Stimulated activated CD4-positive, alpha-beta T cell treated with anti-CD3 and anti-CD28 coated beads, Interleukin-1b, Interleukin-23, amount 100 ng/mL, for 24 hours (primary cell): ENCODE measurements at places on chromosomes 3 and 15.

- DNase-seq: no peak
These were observed 75.0 kb downstream of the TTBK2 start for GRCh38 chr15:42845581-42845980.

DNA sequence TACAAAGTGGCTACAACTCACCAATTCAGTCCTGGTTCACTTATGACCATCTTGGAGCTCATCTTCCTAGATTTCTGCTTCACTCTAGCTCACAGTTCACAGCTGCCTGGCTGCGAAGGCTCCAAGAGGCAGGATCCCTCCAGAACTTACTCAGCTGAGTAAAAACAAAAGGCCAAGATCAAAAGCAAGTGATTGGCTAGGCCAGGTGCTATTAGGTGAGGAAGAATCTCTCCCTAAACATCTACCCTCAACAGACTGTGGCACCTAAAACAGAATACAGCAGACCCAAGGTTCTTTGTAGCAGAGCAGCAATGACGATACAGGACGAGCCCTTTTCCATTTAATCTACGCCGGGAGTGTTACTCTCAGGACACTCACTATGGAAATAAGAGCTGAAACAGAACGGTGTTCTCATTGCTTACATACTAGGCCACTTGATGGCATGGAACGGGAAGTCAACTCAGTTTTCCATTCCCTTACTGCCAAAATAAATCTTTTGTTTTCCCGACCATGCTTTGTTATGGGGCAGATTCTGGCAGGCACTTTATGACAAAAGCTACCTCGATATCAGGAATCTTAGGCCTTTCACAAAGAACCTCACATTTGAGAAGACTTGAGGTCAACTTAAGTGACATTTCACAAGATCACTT lies 901 bp downstream of the ICE2 start:
- no peak for DNase-seq

DNA sequence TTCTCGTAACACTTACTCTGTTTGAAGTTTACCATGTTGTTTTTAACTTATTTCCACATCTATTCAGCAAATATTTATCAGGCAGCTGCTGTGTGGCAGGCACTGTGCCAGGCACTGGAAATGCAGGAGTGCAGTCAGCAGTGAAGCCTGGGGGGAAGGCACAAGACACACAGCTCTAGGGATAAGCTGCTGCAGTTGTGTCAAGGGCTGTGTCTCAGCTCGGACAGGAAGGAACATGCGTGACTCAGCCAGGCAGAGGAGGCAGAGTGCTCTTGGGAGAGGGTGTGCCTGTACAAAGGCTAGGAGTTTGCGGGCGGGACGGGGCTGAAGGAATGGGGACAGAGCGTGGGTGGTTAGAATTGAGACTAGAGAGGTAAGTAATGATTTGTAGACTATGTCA lies 24.7 kb downstream of the LYSMD4 start:
- DNase-seq: no peak

DNA sequence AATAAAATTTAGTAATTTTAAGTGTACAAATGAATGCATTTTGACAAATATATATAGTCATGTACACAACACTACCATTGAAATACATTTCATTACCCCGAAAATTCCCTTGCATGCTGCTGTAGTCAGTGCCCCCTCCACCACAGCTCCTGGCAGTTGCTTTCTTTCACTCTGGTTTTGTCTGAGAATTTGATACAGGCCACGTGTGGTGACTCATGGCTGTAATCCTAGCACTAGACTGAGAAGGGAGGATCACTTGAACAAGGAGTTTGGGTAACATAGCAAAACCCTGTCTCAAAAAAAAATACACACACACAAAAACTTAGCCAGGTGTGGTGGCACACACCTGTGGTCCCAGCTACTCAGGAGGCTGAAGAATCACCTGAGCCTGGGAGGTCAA lies 65.4 kb downstream of the TFRC start:
- no peak for DNase-seq

- no peak for DNase-seq
These were observed 57.9 kb downstream of the CMSS1 start for GRCh38 chr3:99875581-99875928.

DNA sequence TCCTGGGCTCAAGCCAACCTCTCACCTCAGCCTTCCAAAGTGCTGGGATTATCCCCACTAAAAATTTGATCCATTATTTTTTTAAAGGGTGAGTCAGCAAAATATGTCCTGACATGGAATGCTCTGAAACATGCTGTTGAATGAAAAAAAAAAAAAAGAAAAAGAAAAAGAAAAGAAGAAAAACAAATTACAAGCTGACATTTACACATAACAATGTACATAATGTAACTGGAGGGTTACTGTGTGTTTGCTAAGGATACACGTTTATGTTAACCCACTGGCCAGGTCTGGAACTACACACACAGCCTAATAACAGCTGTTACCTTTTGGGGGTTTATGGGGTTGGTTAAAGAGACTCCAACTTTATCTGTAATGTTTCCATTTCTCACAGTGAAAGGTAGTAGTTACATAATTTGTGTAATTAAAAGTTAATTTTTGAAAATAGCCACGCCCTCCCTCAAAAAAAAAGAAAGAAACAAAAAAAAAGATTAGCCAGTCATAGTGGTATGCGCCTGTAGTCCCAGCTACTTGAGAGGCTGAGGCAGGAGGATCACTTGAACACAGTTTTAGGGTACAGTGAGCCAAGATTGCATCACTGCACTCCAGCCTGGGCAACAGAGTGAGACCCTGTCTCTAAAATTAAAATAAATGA lies 3.1 kb upstream of the MESP2 start:
- DNase-seq: no peak

DNA sequence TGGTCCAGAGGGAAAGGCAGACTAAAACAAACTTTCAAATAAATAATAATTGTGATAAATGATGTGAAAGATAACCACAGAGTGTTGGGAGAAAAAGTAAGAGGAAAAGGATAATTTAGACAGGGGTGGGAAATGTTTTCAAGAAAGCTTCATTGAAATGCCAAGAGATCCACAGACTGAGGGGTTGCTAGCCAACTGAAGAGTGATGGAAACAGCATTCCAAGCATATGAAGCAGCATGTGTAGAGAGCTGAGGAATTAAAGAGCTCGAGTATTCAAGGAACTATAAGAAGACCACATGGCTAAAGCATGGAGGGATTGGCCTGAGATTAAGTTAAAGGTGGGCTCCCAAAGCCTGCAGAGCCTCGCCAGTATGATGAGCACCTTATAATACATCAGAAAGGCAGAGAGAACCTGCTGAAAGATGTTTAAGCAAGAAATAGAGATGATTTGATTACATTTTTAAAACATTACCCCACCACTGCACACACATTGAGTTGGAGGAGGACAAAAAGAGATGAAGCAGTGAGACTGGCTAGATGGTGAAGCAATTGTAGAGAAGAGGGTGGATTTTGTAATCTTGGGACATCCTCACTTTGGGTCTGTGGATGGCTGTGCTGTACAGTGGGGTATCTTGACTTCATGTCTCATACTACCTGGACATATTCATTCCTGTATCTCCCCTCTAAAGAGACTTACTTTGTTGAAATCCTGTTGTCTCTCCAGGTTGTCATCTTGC lies 100.8 kb downstream of the STAC start:
- DNase-seq: no peak

- DNase-seq: no peak
These were observed 477.4 kb downstream of the NAALADL2 start for GRCh38 chr3:175336406-175337133.

DNA sequence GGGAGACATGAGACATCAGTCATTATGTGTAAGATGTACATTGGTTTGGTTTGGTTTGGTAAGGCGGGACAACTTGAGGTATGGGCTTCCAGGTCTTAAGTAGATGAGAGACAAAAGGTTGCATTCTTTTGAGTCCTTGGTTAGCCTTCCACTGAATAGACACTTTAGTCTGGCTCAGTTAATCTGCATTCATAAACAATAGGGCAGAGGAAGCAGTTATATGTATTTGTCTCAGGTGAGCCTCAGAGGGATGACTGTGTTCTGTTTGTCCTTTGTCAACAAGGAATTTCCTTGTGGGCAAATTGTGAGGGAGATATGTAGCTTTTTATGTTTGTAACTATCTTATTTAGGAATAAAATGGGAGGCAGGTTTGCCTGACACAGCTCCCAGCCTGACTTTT lies 50.4 kb downstream of the TCF12 start:
- DNase-seq: no peak

- DNase-seq: no peak
These were observed 57.4 kb downstream of the HRH1 start for GRCh38 chr3:11211531-11212298.

GRCh38 chr3:73041537-73041936 lies 19.9 kb upstream of the EBLN2 start:
- DNase-seq: no peak

DNA sequence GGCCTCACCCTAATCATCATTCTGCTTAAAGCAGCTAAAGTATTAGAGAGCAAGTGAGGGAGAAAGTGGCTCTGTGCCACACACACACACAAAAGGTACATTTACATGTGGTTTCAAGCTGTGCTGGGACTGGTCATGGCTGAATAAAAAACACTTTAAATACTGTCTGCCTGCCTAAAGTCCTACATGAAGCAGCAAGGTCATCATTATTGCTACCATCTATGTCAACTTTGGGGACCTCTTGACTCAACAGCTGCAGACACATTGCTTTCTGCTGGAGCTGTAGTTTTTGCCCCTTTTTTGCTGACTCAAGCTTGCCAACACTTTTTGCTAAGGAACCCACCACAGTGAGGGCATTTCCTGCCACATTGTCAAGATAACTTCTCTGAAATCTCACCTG lies 1237.9 kb downstream of the ROBO2 start:
- no peak for DNase-seq

DNA sequence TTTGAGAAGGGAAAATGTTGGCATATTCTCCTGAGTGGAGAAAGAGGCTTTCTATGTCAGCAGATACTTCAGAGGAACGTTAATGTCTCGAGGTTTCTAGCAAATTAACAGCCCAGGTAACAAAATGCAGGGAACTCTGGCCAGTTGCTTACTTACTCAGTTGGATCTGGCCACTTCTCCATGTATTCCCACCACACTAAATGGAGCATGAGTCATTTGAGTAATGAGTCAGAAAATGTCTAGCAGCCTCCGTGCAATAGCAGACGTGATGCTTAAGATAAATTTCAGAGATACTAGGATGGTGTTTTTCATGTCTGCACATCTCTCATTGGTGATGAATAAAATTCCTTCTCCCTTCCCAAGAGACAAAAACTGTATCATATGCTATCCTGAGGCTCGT lies 671.5 kb downstream of the FHIT start:
- no peak for DNase-seq

DNA sequence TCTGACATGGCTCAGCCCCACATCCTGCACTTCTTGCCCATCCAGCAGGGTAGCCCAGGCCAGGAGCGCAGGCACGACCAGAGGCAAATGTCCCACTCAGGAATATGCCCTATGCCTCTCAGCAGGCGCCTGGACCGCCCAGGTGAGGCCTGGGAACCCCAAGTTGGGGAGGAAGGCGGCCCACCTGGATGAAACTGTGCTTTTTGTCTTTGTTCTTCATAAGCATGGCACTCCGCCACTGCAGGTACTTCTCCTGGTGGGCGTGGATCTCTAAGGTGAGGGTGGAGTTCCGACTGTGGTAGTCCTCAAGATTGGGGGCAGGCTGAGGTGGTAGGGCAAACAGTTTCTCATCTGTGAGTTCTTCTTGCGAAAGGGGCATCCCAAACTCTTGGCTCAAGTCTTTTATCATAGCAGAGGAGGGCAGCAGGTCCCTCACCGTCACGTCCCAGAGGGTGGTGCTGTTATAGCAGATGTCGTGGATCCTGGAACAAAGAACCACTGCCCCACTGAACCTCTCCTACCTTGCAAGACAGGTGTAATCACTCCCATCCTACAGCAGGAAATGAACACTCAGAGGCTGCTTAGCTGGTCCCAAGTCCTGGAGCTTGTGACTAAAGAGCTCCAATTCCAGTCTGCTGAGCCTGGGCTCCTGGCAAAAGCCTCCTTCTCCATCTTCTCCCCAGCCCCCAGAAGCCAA lies 53.2 kb downstream of the ACAD9 start:
- no peak for DNase-seq

- DNase-seq: peak; percentile 65
These were observed 98.0 kb upstream of the TNFAIP8L3 start for GRCh38 chr15:51192521-51193280.

DNA sequence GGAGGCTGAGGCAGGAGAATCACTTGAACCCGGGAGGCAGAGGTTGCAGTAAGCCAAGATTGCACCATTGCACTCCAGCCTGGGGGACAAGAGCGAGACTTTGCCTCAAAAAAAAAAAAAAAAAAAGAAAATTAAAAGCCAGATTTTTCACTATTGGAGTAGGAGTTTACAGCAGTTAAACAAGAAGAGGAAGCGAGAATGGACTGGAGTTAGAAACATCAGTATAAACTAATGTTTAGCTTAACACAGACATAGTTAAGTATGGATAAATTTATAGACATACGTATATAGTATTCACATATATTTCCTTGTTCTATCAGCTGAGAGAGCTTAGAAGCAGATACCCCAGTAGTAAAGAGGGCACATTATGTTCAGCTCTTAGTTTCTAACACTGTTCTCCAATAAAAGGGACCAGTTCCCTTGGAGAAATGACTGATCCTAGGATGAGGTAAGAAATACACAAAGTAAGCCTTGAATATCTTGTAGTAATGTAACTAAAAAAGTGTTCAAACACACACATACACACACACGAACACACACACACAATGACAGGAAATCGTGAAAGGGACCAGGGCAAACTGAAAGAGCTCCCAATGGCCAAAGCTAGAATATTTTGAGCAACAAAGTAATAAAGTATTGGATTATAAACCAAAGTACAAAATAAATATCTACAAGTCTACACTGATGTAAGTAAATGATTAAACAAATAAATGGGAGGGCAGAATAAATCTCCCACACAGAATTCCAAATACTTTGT lies 25.1 kb downstream of the PIK3CB start:
- no peak for DNase-seq

DNA sequence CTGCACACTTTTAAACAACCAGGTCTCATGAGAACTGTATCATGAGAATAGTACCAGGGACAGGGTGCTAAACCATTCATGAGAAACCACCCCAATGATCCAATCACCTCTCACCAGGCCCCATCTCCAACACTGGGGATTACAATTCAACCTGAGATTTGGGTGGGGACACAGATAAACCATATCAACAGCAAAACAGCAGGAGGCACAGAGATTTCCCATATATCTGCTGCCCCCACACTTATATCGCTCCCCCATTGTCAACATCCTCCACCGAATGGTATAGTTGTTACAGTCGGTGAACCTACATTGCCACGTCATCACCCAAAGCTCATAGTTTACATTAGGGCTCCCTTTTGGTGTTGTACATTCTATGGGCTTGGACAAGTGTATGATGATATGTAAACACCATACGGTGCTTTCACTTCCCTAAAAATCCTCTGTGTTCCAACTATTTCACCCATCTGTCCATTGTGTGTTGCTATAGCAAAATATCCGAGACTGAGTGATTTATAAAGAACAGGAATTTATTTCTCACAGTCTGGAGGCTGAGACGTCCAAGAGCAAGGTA lies 224.8 kb downstream of the FAM43A start:
- DNase-seq: no peak
